ENCODE measurements at places on chromosomes 2 and 18.
A peak's percentile ranks its signal among the peaks of the same experiment; 100 is the strongest.

- DNase-seq = no peak
These were observed 1.2 kb upstream of the EN1 start for GRCh38 chr2:118848381-118849225.

GRCh38 chr2:220995581-220995980, 576.5 kb downstream of the EPHA4 start:
- no peak for DNase-seq

- DNase-seq = no peak
These were observed 130.5 kb upstream of the CTDP1 start for GRCh38 chr18:79548986-79549637.

- DNase-seq = no peak
These were observed 234.4 kb upstream of the RBBP8 start for GRCh38 chr18:22698711-22699110.

DNA sequence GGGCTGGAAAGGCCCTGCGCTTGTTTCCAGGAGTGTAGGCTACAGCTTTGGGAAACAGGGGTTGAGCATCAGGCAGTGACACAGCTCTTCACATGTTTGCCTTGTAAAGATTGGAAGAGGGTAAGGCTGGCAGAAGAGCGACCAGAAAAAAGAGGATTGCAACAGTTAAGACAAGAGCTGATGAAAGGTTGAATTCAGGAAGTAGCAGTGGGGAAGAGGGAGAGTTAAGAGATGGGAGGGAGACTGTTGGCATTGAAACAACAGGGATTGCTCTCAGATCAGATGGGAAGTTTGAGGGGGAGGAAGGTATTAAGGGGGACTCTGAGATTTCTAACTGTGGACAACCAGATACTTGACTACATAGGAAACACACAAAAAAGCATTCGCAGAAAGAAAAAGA, 96.9 kb downstream of the CTAGE1 start:
- DNase-seq = no peak

DNA sequence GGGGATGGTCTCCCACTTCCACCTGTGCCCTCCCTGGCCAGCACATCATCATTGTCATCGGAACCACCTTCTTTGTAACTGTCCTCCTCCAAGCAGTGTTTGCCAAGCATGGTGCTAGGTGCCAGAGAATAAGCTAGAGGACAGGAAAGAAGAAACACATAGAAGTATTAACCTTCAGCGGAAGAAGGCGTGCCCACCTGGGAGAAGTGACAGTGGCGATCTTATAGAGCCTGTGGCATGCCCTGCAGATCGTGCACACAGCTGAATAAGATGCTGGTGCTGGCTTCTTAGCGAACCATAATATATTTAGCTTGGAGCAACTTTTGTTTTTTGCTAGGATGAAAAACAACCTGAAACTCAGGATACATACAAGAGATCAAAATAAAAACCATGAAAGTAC, 148.0 kb downstream of the FAM210A start:
- no peak for DNase-seq

GRCh38 chr2:210262036-210262435, 36.8 kb upstream of the ACADL start:
- DNase-seq = no peak

DNA sequence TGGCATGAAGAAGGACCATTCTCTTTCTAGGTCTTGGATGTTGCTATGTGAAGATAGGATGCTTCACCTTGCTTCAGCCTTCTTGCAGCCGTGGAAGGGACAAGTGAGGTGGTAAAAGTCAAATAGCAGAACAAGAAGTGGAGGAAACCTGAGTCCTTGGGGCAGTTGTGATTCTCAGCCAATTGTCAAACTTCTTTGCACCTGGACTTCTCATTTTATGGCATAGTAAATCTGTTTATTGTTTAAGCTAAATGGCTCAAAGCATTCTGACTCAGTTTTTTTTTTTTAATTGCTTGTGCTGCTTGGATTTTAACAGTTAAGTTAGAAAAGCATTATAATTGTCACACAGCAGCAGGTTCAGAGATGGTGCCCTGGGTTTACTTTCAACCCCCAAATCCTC, 33.0 kb upstream of the ST6GAL2 start:
- no peak for DNase-seq

DNA sequence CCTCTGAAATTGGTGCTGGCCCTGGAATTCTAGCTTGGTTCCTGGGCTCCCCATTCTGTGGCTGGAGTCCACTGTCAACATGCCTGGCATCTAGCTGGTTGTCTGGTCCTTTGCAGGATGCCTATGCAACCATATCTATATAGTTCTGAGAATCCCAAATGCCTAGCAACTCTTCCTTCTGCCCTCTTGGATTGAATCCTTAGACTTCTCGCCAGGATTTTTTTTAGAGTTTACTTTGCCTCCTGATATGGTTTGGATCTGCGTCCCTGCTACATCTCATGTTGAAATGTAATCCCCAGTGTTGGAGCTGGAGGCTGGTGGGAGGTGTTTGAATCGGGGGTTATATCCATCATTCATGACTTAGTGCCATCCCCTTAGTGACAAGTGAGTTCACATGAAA, 65.0 kb upstream of the LYPD1 start:
- no peak for DNase-seq

GRCh38 chr2:49068613-49069012, 85.7 kb downstream of the FSHR start:
- DNase-seq = no peak

- no peak for DNase-seq
These were observed 28.8 kb upstream of the LRATD1 start for GRCh38 chr2:14603676-14604075.

GRCh38 chr2:53202063-53202462, 565.5 kb upstream of the CHAC2 start:
- DNase-seq = peak; percentile 91

Data from MCF 10A (cell line).